T-cell (primary cell): ENCODE measurements at places on chromosomes 6 and 20. TPM values are rescaled to one million over a fixed set of nuclear protein-coding genes. Genes with fewer than 3 reads are reported as not detected.
A peak's percentile ranks its signal among the peaks of the same experiment; 100 is the strongest.

GRCh38 chr6:130900913-130901312 lies 73.7 kb downstream of the SMLR1 start:
- DNase-seq, result no peak
- H3K27ac ChIP-seq, result no peak overlapping the region
- H3K36me3 ChIP-seq, result no peaks in the 10 kb centered on the region
- no peaks in the 10 kb centered on the region for H3K27me3 ChIP-seq

DNA sequence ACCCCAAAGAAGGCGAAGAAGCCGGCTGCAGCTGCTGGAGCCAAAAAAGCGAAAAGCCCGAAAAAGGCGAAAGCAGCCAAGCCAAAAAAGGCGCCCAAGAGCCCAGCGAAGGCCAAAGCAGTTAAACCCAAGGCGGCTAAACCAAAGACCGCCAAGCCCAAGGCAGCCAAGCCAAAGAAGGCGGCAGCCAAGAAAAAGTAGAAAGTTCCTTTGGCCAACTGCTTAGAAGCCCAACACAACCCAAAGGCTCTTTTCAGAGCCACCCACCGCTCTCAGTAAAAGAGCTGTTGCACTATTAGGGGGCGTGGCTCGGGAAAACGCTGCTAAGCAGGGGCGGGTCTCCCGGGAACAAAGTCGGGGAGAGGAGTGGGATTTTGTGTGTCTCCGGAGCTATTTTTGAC lies 69.6 kb downstream of the HFE start:
- no peaks in the 10 kb centered on the region for H3K36me3 ChIP-seq
- no peaks in the 10 kb centered on the region for H3K27me3 ChIP-seq
- peak overlapping the region; percentile 87 for H3K4me3 ChIP-seq
- peaks cover 15% of the 10 kb centered on the region for H3K4me1 ChIP-seq

BPIFB2 gene
- total RNA-seq, result 0.22 TPM

DNA sequence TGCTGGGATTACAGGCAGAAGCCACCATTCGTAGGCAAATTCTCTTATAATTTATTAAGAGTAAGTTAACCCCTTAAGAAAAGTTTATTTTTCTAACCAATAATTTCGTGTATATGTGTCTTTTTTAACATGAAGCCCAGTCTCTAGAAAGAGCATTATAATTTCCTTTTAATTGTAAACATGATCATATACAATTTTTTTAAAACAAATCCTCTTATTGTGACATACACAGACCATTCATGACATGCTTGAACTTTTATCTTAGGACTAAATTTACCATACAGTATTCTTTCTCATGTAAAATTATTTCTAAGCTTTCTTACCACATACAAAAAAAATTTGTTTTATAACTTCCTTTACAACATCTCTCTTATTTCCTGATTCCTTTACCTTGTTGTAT lies 6.7 kb downstream of the ACOT13 start:
- H3K4me3 ChIP-seq, result no peak overlapping the region
- H3K36me3 ChIP-seq, result no peaks in the 10 kb centered on the region
- no peak for DNase-seq

GRCh38 chr20:21272279-21272678 lies 30.9 kb upstream of the XRN2 start:
- no peaks in the 10 kb centered on the region for H3K36me3 ChIP-seq
- DNase-seq, result no peak
- no peak overlapping the region for H3K4me3 ChIP-seq
- no peak overlapping the region for H3K27ac ChIP-seq
- peaks cover 26% of the 10 kb centered on the region for H3K27me3 ChIP-seq

PPIL1 gene
- total RNA-seq, result 10.6 TPM

DNA sequence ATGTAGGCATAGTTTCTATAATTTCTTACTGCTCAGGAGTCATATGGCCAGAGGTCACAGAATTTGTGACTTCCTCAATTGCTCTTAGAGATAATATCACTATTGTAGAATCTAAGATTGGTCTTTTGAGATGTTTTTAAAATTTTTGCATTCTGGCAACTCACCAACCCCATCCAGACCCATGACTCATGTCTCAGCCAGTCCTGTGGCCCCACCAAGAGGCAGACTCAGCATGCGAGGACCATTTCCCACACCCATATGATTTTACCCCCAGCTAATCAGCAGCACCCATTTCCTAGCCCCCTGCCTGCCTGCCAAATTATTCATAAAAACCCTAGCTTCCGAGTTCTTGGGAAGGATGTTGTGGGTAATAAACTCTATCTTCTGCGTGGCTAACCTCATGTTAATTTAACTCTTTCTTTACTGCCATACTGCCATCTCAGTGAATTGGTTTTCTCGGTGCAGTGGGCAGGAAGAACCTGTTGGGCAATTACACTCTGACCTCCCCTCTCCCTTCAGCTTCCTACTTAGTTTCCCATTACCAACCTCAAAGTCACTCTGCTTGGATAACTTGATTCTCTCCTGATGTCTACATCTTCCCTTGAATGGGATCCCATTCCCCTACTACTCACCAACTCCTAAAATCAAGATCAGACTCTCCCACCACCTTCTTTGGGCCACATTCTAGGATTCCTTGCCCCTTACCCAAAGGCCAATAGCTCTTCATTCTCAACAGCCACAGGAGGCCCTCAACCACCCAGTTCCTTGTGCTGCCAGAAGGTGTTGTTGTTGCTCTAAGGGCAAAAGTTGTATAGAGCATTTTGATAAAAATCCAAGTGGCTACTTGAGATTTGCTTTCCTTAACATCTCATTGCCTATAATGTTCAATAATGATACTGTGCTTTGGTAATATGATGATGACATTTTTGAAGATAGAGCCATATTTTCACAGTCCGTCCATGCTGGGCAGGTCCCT lies 16.2 kb upstream of the IYD start:
- peaks cover 10% of the 10 kb centered on the region for H3K27me3 ChIP-seq
- H3K27ac ChIP-seq, result no peak overlapping the region
- H3K4me3 ChIP-seq, result no peak overlapping the region

CDH4 gene
- 0.06 TPM for total RNA-seq

CENPB gene
- total RNA-seq, result 79.0 TPM

DNA sequence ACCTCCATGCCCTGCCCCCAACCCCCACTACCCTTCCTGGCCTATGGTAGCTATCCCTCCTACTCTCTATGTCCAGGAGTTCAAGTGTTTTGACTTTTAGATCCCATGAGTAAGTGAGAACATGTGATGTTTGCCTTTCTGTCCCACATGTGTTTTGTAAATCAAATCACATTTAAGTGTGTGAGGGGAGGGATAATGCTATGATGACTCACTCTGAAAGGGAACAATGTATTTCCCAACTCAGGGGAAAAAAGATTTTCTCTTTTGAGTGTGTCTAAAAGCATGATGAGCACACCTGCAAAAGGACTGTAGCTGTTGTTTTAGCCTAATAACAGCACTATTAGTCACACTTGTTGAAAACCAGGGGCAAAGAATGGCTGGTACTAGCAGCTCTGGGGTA lies 193.7 kb downstream of the GJA10 start:
- H3K27me3 ChIP-seq, result no peaks in the 10 kb centered on the region
- H3K27ac ChIP-seq, result no peak overlapping the region
- no peak overlapping the region for H3K4me3 ChIP-seq
- H3K4me1 ChIP-seq, result peaks cover 10% of the 10 kb centered on the region
- no peak for DNase-seq

TBPL1 gene
- 30.5 TPM for total RNA-seq

DNA sequence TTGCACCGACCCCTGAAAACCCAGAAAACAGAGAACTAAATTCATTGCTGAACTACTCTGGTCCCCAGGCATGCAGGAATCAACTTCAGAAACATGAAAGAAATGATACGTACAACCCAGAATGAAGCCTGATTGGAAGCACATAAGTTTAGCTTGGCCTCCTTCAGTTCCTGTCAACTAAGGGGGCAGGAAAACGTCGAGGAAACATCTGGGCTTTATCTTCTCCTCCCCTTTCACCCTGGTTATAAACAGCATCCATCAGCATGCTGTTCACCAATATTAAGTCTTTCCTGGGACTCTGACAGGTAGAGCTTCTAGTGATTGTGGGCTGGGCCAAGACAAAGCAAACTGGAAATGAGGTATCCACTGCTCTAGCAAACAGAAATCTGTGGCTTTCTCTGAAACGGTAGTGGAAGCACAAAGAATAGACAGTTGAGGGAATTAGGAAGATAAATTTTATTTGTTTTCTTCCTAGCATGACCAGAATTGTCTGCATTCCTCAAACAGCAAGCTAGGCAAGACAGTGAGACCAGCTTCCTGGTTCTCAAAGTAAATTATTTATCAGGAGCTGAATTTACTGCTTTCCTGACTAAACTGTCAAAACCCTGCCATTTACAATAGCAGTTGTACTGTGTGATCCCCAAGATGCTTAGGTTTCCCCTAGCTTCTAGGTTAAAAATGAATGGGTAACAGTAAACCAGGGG lies 134.4 kb downstream of the PTPRT start:
- no peaks in the 10 kb centered on the region for H3K27me3 ChIP-seq
- no peak overlapping the region for H3K4me3 ChIP-seq
- no peak for DNase-seq
- no peaks in the 10 kb centered on the region for H3K4me1 ChIP-seq

GRCh38 chr6:133235221-133235620 lies 5.9 kb upstream of the EYA4 start:
- peaks cover 5% of the 10 kb centered on the region for H3K27me3 ChIP-seq
- no peak overlapping the region for H3K4me3 ChIP-seq
- H3K27ac ChIP-seq, result no peak overlapping the region

DNA sequence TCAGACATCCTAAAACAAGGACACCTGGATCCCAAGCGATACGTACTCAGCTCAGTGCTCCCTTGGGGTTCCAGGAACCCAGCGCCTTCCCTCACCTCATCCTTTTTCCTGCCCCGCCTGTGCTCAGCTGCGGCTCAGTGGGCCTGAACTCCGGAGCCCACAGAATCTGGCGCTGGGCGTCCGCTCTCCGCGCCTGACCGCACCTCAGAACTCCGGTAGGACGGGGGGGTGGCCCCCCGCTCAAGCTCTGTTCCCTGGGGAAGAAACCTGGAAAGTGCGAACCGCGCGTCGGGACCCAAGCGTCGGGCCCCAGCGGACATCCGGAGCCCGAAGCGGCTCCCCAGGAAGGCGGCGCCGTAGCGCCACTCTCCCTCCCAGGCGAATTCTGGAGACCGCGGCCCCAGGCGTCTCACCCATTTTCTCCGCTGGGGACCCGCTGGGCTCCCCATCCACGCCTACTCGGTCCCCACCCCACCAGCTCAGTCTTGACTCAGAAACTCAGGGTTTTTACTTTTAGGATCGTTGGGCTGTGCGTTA lies 336 bp upstream of the LY6G5C start:
- H3K27me3 ChIP-seq, result no peaks in the 10 kb centered on the region
- peak overlapping the region; percentile 5 for H3K27ac ChIP-seq
- H3K4me1 ChIP-seq, result no peaks in the 10 kb centered on the region
- DNase-seq, result peak; percentile 42

GRCh38 chr6:168088161-168089053 lies 9.4 kb upstream of the FRMD1 start:
- no peaks in the 10 kb centered on the region for H3K36me3 ChIP-seq
- no peak for DNase-seq
- H3K4me3 ChIP-seq, result no peak overlapping the region
- peaks cover 20% of the 10 kb centered on the region for H3K27me3 ChIP-seq

DNA sequence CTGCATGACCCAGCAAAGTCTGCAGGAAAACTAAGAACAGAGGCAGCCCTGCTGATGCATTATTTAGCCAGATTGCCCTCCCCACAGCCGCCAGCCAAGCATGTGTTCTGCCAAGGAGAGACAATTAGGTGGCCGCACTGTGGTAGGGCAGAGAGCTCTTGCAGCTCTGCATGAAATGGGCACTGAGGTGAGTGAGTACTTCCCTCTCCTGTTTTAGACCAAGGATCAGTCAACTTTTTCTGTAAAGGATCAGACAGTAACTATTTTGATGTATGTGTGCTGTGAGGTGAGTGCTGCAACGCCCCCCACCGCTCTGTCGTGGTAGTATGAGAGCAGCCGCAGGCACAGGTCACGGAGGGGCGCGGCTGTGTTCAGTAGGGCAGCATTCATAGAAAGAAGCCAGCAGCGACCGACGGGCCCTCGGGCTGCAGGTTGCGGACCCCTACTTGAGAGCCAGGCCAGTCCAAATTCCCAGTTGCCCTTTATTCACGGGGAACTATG lies 23.8 kb upstream of the FAM50B start:
- H3K27me3 ChIP-seq, result no peaks in the 10 kb centered on the region
- no peaks in the 10 kb centered on the region for H3K4me1 ChIP-seq
- no peak overlapping the region for H3K4me3 ChIP-seq

- H3K4me3 ChIP-seq, result no peak overlapping the region
- peaks cover 2% of the 10 kb centered on the region for H3K36me3 ChIP-seq
Observed at GRCh38 chr6:127907960-127908640, 7.2 kb upstream of the THEMIS start.

GPR6 gene
- not detected for total RNA-seq

KCNK5 gene
- 1.1 TPM for total RNA-seq

DNA sequence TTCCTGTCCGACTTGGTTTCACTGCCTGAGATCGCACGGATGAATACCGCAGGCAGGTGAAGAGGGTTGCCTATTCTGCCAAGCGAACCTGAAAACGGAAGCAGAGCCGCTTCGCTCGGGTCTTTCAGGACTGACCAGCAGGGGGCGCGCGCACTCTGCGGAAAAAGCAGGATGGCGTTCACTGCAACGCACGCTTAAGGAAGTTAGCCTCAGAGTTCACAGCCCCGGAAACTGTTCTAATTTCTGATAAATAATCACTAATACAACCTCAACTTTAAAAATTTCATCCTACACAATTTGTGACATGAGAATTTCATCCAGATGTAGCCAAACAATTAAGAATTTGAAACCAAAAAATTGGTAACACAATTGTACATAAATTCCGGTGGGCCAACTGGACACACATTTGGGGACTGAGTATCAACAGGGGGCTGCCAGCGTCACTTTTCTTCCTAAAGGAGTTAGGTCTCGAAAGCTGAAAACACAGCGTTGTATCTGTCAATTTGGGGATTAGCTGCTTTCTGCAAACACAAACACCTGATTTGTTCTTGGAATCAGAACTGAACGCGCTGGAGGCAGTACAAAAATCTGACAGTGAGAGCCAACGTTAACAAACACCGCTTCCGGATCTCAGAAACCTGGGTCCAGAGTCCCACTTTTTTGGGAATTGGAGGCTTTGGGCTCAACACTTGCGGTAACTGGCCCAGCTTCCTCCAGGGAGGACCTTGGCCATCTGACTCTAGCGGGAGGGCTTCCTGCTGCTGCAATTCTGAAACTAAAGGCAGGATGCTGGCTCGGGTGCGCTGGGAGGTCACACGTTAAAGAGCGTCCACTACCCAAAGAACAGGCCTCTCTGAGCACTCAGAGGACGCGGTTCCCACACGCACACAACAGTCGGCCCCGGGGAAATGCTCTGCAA lies 8.8 kb downstream of the PXDC1 start:
- H3K27ac ChIP-seq, result no peak overlapping the region
- H3K4me3 ChIP-seq, result no peak overlapping the region
- H3K27me3 ChIP-seq, result no peaks in the 10 kb centered on the region
- H3K36me3 ChIP-seq, result no peaks in the 10 kb centered on the region
- peak; percentile 86 for DNase-seq

- H3K27ac ChIP-seq, result no peak overlapping the region
- no peak overlapping the region for H3K4me3 ChIP-seq
- DNase-seq, result no peak
- H3K4me1 ChIP-seq, result no peaks in the 10 kb centered on the region
- no peaks in the 10 kb centered on the region for H3K27me3 ChIP-seq
- H3K36me3 ChIP-seq, result peaks cover 4% of the 10 kb centered on the region
Observed at GRCh38 chr20:5150226-5151076, 23.6 kb downstream of the CDS2 start.
